ENCODE measurements at places on chromosomes 4 and X. TPM values are rescaled to one million over a fixed set of nuclear protein-coding genes. Genes with fewer than 3 reads are reported as not detected.

Gene IL9R
- not detected for polyA plus RNA-seq

Gene JCHAIN
- polyA plus RNA-seq, result 0.38 TPM

Gene SPP1
- 33.7 TPM for polyA plus RNA-seq

Gene ATP6AP1
- 56.8 TPM for polyA plus RNA-seq

Gene NOA1
- 18.6 TPM for polyA plus RNA-seq

Gene PHOX2B
- not detected for polyA plus RNA-seq

Gene STK32B
- 7.8 TPM for polyA plus RNA-seq

Gene CPZ
- polyA plus RNA-seq, result 13.5 TPM

Gene RASGEF1B
- 11.2 TPM for polyA plus RNA-seq

Gene PROM1
- polyA plus RNA-seq, result not detected

Gene TLR1
- polyA plus RNA-seq, result 4.0 TPM

Gene UNC5C
- polyA plus RNA-seq, result 1.0 TPM

Gene MAGEB2
- polyA plus RNA-seq, result not detected

Gene CD99L2
- polyA plus RNA-seq, result 38.7 TPM

Gene ATXN3L
- not detected for polyA plus RNA-seq

Gene NDNF
- 10.1 TPM for polyA plus RNA-seq

Gene ZNF41
- polyA plus RNA-seq, result 15.1 TPM

Gene LRIT3
- 0.54 TPM for polyA plus RNA-seq

Gene PAGE2B
- not detected for polyA plus RNA-seq

Gene CT45A2
- not detected for polyA plus RNA-seq

Gene RTL5
- 11.2 TPM for polyA plus RNA-seq

Gene LDOC1
- 44.8 TPM for polyA plus RNA-seq

Gene LRCH2
- polyA plus RNA-seq, result 4.1 TPM

All from muscle of arm (tissue), 14 donors.